Hepatocyte (in vitro differentiated cells): ENCODE measurements at places on chromosomes 3 and 15. TPM values are rescaled to one million over a fixed set of nuclear protein-coding genes. Genes with fewer than 3 reads are reported as not detected.

Gene NR2F2
- total RNA-seq: 16.5 and 23.0 TPM in 2 replicates

Gene LRRC49
- 7.8 and 11.6 TPM in 2 replicates for total RNA-seq

Gene PCLAF
- 19.2 and 21.2 TPM in 2 replicates for total RNA-seq

Gene TRANK1
- 16.7 and 19.9 TPM in 2 replicates for total RNA-seq

Gene MAP6D1
- 0.50 TPM in 1 of 2 replicates, not detected in the other for total RNA-seq

Gene LEKR1
- total RNA-seq: 0.76 and 1.1 TPM in 2 replicates

- no peaks in the 10 kb centered on the region for H3K4me1 ChIP-seq
- no peaks in the 10 kb centered on the region for H3K36me3 ChIP-seq
- no peak for DNase-seq
- no peak overlapping the region for H3K27ac ChIP-seq
Measured at GRCh38 chr3:10017636-10018292, 8.5 kb upstream of the FANCD2 start.

GRCh38 chr15:22810033-22810852 is 23.8 kb downstream of the NIPA1 start:
- H3K4me1 ChIP-seq: no peaks in the 10 kb centered on the region
- no peak overlapping the region for H3K4me3 ChIP-seq
- DNase-seq: no peak
- H3K27ac ChIP-seq: no peak overlapping the region

DNA sequence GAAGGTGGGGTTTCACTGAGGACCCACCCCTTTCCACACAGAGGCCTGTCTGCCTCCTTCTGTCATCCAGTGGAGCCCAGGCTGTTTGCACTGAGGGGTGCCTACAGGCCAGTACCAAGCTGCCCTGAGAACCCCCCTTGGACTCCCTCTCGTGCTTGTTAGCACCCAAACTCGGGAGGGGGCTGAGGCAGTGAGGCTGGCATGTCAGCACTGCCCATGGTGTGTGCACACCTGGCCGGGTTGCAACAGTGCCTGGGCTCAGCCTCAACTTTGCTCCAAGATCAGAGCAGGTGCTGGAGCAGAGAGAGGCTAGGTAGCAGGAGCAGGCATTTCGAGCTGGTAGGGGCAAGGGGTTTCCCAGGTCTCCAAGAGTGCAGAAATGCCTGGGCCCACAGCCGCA is 90.0 kb downstream of the PIK3R4 start:
- no peak overlapping the region for H3K4me3 ChIP-seq
- H3K4me1 ChIP-seq: peaks cover 1% of the 10 kb centered on the region
- no peak overlapping the region for H3K27ac ChIP-seq
- DNase-seq: no peak
- H3K36me3 ChIP-seq: no peaks in the 10 kb centered on the region

DNA sequence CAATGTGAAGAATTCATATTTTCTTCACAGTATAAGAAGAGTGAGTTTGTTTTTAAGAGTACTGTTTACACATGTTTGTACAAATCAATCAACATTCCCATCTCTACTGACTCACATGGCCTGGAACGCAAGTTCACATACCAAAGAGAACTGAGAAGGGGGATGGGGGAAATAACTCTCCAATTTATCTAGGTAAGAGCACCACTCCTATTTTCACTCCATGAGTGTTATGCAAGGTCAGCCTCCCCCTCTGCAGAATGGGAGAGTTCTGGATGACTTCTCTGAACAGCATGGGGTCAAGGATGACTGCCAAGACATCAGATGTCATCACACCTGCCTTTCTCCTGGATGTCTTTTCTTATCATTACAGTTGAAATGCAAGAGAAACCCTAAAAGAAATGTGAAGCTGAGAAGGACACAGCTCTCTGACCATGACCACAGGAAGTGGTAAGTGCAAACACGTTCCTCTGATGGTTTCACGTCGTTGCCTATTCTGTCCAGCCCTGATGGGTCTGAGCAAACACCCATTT is 95.2 kb downstream of the SEMA6D start:
- H3K36me3 ChIP-seq: no peaks in the 10 kb centered on the region
- no peak overlapping the region for H3K27ac ChIP-seq
- no peaks in the 10 kb centered on the region for H3K27me3 ChIP-seq
- no peak overlapping the region for H3K4me3 ChIP-seq

DNA sequence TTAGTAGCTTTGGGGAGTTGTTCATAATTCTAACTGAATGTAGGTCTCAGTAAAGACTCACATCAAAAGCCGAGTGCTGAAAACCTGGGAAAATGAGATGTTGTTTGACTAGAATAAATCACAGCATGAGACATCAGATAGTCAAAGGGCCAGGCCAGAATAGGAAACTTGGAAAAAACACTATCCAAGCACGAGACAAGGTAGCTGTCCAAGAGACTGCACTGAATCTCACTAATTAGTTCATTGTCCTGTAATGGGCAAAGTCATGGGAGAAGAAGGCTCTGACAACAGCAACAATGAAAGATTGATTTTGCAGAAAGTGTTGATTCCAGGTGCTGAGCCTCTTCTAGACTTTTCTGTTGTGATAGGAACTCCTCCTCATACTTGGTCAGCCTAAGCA is 314.2 kb downstream of the ROBO1 start:
- H3K4me3 ChIP-seq: no peak overlapping the region
- no peaks in the 10 kb centered on the region for H3K27me3 ChIP-seq
- no peaks in the 10 kb centered on the region for H3K36me3 ChIP-seq
- H3K27ac ChIP-seq: no peak overlapping the region
- DNase-seq: no peak

- peak overlapping the region; percentile 23 for H3K4me3 ChIP-seq
- H3K4me1 ChIP-seq: peaks cover 20% of the 10 kb centered on the region
- H3K36me3 ChIP-seq: no peaks in the 10 kb centered on the region
- H3K27ac ChIP-seq: peak overlapping the region; percentile 68
- peak; percentile 66 for DNase-seq
Measured at GRCh38 chr3:4981665-4982494, 2.6 kb downstream of the BHLHE40 start.

- no peaks in the 10 kb centered on the region for H3K36me3 ChIP-seq
- H3K27me3 ChIP-seq: no peaks in the 10 kb centered on the region
- H3K4me1 ChIP-seq: no peaks in the 10 kb centered on the region
Measured at GRCh38 chr15:65926899-65927298, 57.6 kb downstream of the RAB11A start.

DNA sequence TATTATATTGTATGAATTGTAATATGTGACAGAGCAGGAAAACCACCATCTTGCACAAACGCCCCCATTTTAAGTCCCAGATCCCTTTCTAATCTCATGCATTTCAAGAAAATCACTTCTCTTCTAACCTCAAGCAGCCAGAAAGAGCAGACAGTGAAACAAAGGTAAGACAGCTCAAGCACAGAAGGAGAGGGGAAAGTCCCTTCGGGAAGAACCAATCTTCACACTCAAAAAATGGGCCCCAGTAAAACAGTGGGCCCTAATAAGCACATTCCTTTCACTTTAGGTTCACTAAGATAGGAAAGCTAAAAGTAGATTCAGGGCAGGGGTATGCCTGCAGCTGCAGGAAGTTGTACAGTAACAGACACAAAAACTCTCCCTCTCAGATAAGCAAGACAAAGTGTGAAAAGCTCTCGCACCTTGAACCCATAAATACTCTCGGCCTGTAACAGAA is 1268.7 kb downstream of the SI start:
- H3K27me3 ChIP-seq: no peaks in the 10 kb centered on the region
- no peaks in the 10 kb centered on the region for H3K4me1 ChIP-seq
- H3K27ac ChIP-seq: no peak overlapping the region
- no peaks in the 10 kb centered on the region for H3K36me3 ChIP-seq
- no peak for DNase-seq
- H3K4me3 ChIP-seq: no peak overlapping the region

- no peaks in the 10 kb centered on the region for H3K27me3 ChIP-seq
- no peak for DNase-seq
- H3K27ac ChIP-seq: no peak overlapping the region
- H3K4me3 ChIP-seq: no peak overlapping the region
Measured at GRCh38 chr15:88144921-88145653, 111.5 kb downstream of the NTRK3 start.

DNA sequence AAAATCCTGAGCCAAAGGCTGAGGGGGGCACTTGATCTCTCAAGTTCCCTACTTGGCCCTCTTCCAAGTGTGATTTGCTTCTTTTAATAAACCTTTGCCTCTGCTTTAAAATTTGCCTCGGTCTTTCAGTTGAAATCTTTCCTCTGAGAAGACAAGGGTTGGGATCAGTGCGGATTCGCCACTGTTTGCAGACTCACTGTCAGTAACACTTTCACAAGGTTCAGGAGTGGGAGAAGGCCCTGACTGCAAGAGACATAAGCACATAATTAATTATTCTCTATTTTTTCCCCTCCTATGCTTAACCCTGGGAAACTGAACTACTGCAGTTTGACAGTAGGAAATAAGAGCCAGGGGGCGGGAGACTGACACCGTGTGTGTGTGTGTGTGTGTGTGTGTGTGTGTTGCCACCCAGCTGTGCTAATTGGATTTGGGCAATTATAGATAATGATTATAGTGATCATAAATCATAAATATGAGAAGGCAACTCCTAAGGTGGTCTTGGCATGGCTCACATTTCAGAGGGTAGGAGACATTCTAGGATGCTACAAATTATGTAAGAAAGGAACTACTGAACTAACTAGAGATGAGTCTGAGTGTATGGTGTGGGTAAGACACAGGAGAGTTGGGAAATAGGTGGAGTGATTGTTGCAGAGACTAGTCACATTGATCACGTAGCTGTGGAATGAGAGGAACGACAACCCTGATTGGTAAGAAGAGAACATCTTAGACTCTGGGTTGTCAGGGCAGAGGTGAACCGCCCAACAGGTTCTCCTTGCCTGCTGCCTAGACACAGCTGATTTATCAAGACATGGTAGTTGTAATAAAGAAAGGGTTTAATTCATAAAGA is 5.5 kb upstream of the ZNF662 start:
- no peak for DNase-seq
- no peaks in the 10 kb centered on the region for H3K27me3 ChIP-seq
- H3K27ac ChIP-seq: no peak overlapping the region
- H3K36me3 ChIP-seq: no peaks in the 10 kb centered on the region

GRCh38 chr3:53218131-53218530 is 37.7 kb downstream of the TKT start:
- H3K4me3 ChIP-seq: no peak overlapping the region
- H3K27ac ChIP-seq: no peak overlapping the region
- H3K4me1 ChIP-seq: no peaks in the 10 kb centered on the region
- H3K27me3 ChIP-seq: no peaks in the 10 kb centered on the region
- no peaks in the 10 kb centered on the region for H3K36me3 ChIP-seq

GRCh38 chr3:31277582-31277981 is 255.1 kb upstream of the STT3B start:
- no peaks in the 10 kb centered on the region for H3K36me3 ChIP-seq
- H3K27me3 ChIP-seq: no peaks in the 10 kb centered on the region
- no peak overlapping the region for H3K4me3 ChIP-seq
- no peak for DNase-seq
- no peak overlapping the region for H3K27ac ChIP-seq

DNA sequence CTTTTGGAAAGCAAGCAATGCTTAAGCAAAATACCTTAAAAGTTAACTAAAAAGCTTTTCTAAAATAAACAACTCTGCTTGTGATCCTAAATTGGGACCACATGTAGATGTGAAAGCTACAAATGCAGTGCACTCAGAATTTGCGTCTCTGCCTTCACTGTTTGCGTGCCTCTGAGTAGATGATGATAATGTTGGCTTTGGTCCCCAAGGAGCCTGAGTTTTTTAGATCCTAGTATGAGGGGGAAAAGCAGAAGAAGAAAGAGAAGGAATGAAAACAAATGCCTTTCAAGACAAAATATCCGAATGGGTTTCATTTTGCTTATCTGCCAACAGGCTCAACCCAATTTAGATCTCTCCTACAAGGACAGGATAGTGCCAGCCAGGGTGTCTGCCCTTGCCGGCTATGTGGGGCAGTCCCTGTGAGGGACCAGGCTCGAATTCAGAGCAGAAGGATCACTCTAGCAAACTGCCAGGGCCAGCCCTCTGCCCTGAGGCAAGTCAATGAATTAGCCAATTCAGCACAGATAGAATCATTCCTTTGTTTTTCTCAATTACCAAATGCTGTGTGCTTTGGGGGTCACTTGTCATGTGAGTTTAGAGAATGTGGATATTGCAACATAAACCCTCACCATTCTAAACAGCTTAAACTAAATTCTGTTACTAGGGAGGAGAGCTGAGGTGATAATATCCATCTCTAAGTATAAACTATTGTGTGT is 28.5 kb downstream of the SCG5 start:
- no peaks in the 10 kb centered on the region for H3K36me3 ChIP-seq
- no peak overlapping the region for H3K4me3 ChIP-seq
- H3K4me1 ChIP-seq: peaks cover 5% of the 10 kb centered on the region
- peak overlapping the region; percentile 70 for H3K27ac ChIP-seq
- no peaks in the 10 kb centered on the region for H3K27me3 ChIP-seq
- peak; percentile 23 for DNase-seq

GRCh38 chr3:129529436-129530210 is 1.2 kb downstream of the RHO start:
- no peak overlapping the region for H3K4me3 ChIP-seq
- H3K4me1 ChIP-seq: peaks cover 17% of the 10 kb centered on the region

- H3K4me1 ChIP-seq: no peaks in the 10 kb centered on the region
- no peak overlapping the region for H3K27ac ChIP-seq
- H3K27me3 ChIP-seq: no peaks in the 10 kb centered on the region
- no peaks in the 10 kb centered on the region for H3K36me3 ChIP-seq
Measured at GRCh38 chr3:30273304-30274072, 332.9 kb upstream of the TGFBR2 start.

GRCh38 chr15:36079021-36079420 is 500.4 kb upstream of the CDIN1 start:
- H3K36me3 ChIP-seq: no peaks in the 10 kb centered on the region
- DNase-seq: no peak
- no peaks in the 10 kb centered on the region for H3K27me3 ChIP-seq
- H3K4me3 ChIP-seq: no peak overlapping the region

DNA sequence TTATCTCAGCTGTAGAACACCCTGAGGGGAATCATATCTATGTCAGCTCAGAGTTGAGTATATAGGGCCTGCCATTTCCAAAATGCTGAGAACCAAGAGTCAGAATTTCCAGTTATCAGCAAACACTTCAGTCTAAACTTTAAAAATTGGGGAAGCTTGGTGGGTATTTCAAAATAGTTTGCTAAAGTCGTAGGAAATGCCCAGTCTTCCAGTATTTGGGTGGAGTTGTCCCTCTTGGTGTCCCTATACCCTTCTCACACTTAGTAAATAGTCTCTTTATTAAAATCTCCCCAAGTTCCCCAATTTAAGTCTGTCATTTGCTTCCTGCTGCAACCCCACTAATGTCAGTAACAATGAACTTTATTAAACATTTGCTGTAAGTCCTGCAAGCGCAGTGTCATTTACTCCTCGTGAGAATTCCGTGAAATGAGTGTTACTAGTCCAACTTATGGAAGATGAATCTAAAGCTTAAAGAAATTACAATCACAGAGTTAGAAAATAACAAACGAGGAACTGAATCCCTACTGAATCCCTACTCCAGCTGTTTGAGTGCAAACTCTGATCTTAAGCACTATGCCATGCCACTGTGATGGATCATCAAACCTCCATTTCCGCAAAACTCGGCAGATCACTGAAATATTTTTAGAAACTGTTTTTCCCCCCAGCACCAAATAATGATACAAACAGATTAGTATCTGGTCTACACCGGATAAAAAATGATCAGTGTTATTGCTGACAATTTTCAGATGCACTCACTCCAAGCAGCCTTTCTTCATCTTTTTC is 341.7 kb upstream of the PROK2 start:
- no peaks in the 10 kb centered on the region for H3K36me3 ChIP-seq
- DNase-seq: no peak
- H3K4me1 ChIP-seq: no peaks in the 10 kb centered on the region
- no peak overlapping the region for H3K27ac ChIP-seq
- no peak overlapping the region for H3K4me3 ChIP-seq

- no peak overlapping the region for H3K4me3 ChIP-seq
- H3K36me3 ChIP-seq: no peaks in the 10 kb centered on the region
- H3K27ac ChIP-seq: no peak overlapping the region
- H3K27me3 ChIP-seq: no peaks in the 10 kb centered on the region
- no peak for DNase-seq
Measured at GRCh38 chr15:100939791-100940190, 20.6 kb downstream of the LRRK1 start.
